ENCODE measurements at places on chromosomes 16 and 17.
A peak's percentile ranks its signal among the peaks of the same experiment; 100 is the strongest.

DNA sequence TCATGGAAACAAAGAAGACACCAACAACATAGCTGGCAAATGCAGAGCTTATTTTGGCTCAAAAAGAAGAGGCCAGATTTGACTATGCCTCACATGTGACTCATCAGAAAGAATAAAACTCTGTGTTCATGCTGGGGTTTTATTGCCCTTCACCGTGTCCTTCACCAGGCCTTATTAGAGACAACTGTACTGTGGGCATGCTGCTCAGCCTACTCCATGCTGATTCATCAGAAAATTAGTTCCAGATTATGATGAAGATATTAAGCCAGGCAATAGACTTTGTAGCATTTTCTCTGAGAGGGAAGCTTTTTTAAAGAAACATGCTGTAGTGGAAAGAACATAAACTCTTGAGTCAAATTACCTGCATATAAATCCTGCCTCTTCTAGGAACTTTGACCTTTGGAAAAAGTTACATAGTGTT, 89.8 kb downstream of the CYB561 start:
- no peak overlapping the region for H3K4me3 ChIP-seq
- H3K36me3 ChIP-seq, result peaks cover 5% of the 10 kb centered on the region
- no peaks in the 10 kb centered on the region for H3K4me1 ChIP-seq
- no peak overlapping the region for H3K27ac ChIP-seq

GRCh38 chr17:48724251-48725003, 1.4 kb downstream of the PRAC2 start:
- H3K4me1 ChIP-seq, result peaks cover 37% of the 10 kb centered on the region
- peak overlapping the region; percentile 63 for H3K27ac ChIP-seq
- peaks cover 80% of the 10 kb centered on the region for H3K27me3 ChIP-seq
- peak overlapping the region; percentile 67 for H3K4me3 ChIP-seq
- H3K36me3 ChIP-seq, result peaks cover 1% of the 10 kb centered on the region

DNA sequence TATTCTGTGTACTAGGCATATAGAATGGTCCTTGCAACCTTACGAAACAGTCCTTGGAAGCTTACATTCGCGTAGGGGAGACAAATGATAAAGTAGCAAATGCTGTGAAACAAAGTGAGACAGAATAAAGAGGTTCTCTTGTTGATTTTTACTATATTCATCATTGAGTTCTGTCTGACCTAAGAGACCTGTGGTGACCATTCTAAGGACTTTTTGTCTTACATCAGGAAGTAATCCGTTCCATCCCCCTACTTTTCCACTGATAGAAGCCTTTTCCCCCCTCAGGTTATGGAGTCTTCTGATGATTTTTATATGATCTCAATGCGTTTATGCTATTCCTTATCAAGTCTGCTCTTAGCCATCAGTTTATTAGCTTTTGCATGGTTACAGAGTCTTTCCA, 66.8 kb upstream of the RASL10B start:
- no peak overlapping the region for H3K27ac ChIP-seq
- no peaks in the 10 kb centered on the region for H3K4me1 ChIP-seq
- no peak for DNase-seq
- H3K4me3 ChIP-seq, result no peak overlapping the region
- H3K36me3 ChIP-seq, result peaks cover 69% of the 10 kb centered on the region
- H3K27me3 ChIP-seq, result no peaks in the 10 kb centered on the region

- peaks cover 89% of the 10 kb centered on the region for H3K36me3 ChIP-seq
- peaks cover 3% of the 10 kb centered on the region for H3K4me1 ChIP-seq
- H3K4me3 ChIP-seq, result no peak overlapping the region
- no peaks in the 10 kb centered on the region for H3K27me3 ChIP-seq
Observed at GRCh38 chr17:34990921-34991365, 10.6 kb downstream of the LIG3 start.

- peaks cover 70% of the 10 kb centered on the region for H3K36me3 ChIP-seq
- H3K4me1 ChIP-seq, result no peaks in the 10 kb centered on the region
- no peak overlapping the region for H3K27ac ChIP-seq
- H3K4me3 ChIP-seq, result no peak overlapping the region
- DNase-seq, result no peak
- H3K27me3 ChIP-seq, result no peaks in the 10 kb centered on the region
Observed at GRCh38 chr16:4755687-4756086, 11.3 kb downstream of the ZNF500 start.

GRCh38 chr17:72624652-72625051, 467.8 kb downstream of the SLC39A11 start:
- H3K4me3 ChIP-seq, result no peak overlapping the region
- H3K27me3 ChIP-seq, result peaks cover 30% of the 10 kb centered on the region
- H3K36me3 ChIP-seq, result no peaks in the 10 kb centered on the region
- no peak for DNase-seq
- H3K27ac ChIP-seq, result no peak overlapping the region
- no peaks in the 10 kb centered on the region for H3K4me1 ChIP-seq

DNA sequence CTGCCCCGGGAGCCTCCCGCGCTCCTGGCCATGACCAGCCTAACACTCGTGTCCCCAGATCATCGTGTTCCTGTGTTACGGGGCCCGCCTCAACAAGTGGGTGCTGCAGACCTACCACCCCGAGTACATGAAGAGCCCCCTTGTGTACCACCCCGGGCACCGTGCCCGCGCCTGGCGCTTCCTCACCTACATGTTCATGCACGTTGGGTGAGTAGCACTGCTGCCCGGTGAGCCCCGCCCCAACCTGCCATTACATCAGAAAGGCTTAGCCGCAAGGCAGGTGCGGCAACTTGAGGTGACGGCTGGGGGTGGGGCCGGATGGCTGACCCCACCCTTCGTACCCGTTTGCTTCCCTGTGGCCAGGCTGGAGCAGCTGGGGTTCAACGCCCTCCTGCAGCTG, 1.4 kb downstream of the RHBDL1 start:
- H3K36me3 ChIP-seq, result peaks cover 25% of the 10 kb centered on the region
- no peak overlapping the region for H3K27ac ChIP-seq

GRCh38 chr17:32267690-32268205, 2.1 kb downstream of the RHBDL3 start:
- peaks cover 17% of the 10 kb centered on the region for H3K4me1 ChIP-seq
- peak overlapping the region; percentile 70 for H3K4me3 ChIP-seq
- H3K27me3 ChIP-seq, result peaks cover 58% of the 10 kb centered on the region
- DNase-seq, result no peak
- H3K36me3 ChIP-seq, result no peaks in the 10 kb centered on the region
- H3K27ac ChIP-seq, result peak overlapping the region; percentile 25

DNA sequence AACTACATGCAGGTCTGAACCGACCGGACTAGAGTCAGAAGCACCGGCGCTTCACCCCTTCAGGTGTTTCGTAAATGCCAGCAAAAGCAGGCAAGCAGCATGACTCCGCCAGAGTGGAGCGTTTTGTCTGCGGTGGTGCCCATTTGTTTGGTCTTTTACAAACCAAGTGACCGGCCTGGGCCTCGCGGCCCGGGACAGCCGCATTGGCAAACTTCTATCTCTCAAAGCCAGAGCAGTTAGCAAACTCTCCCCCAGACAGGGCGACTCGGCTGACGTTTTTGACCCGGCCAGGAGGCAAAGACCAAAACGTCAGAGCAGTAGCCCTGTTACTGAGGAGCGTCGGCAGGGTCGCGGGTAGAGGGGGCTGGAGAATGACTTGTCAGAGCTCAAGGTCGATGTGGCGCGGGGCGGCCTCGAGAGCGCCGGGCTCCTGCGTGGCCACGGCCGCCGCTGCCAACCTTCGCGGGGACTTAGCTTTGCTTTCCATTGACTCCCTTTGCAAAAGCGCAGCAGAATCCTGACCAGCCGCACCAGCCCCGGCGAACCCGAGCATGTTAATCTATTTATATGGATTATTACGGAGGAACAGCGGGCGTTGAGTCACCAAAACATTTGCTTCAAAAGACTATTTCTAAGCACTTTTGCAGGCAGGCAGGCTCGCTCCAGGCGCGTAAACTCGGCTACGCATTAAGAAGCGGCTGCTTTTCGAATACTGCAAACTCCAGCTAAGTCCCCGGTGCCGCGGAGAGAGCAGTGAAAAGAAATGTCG, 763 bp upstream of the SOX9 start:
- DNase-seq, result no peak
- no peaks in the 10 kb centered on the region for H3K36me3 ChIP-seq
- no peak overlapping the region for H3K4me3 ChIP-seq
- no peak overlapping the region for H3K27ac ChIP-seq

DNA sequence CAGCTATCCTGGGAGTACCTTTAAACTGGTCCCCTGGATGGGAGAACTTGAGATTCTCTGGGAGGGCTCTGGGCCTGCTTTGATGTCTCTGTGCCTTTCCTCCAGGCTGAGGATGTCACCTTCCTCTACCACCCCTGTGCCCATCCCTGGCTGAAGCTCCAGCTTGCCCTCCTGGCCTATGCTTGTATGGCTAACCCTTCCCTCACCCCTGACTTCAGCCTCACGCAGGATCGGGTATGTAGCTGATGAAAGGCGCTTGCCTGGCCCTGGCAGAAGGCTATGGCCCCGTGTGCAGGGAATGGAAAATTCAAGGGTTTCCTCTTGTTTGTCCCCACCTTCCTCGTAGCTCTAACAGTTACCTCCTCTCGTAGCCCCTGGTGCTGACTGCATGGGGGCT, 3.0 kb downstream of the TP53I13 start:
- H3K27ac ChIP-seq, result no peak overlapping the region
- peaks cover 30% of the 10 kb centered on the region for H3K36me3 ChIP-seq
- H3K4me1 ChIP-seq, result peaks cover 26% of the 10 kb centered on the region
- no peaks in the 10 kb centered on the region for H3K27me3 ChIP-seq
- H3K4me3 ChIP-seq, result no peak overlapping the region

GRCh38 chr16:59144841-59145240, 410.7 kb upstream of the GOT2 start:
- H3K27ac ChIP-seq, result no peak overlapping the region
- H3K4me3 ChIP-seq, result no peak overlapping the region
- DNase-seq, result no peak
- no peaks in the 10 kb centered on the region for H3K27me3 ChIP-seq
- no peaks in the 10 kb centered on the region for H3K36me3 ChIP-seq
- no peaks in the 10 kb centered on the region for H3K4me1 ChIP-seq

DNA sequence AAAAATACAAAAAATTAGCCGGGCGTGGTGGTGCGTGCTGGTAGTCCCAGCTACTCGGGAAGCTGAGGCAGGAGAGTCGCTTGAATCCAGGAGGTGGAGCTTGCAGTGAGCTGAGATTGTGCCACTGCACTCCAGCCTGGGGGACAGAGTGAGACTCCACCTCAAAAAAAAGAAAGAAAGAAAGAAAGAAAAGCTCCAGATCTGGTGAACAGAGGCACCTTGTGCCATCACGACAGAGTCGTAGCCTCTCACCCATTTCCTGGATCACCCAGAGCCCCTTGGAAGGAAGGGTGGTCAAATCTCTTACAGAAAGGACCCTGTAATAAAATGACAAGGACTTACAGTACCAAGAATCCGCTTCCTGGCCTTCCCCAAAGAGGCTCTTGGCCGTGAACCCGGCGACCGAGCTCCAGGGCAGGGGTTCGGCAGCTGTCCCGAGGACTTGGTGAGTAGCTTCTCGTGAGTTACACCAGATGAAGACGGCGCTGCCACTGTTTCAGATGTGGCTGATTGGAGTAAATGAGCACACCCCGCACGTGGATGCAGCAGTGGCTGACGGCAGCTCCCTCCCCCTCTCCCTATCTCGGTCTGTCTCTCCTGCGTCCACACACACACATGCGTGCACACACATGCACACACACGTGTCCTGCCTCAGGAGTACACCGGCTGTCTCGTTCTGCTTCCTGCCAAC, 13.5 kb downstream of the LGALS3BP start:
- H3K36me3 ChIP-seq, result no peaks in the 10 kb centered on the region
- no peaks in the 10 kb centered on the region for H3K27me3 ChIP-seq
- no peak for DNase-seq
- peaks cover 19% of the 10 kb centered on the region for H3K4me1 ChIP-seq
- no peak overlapping the region for H3K4me3 ChIP-seq
- H3K27ac ChIP-seq, result no peak overlapping the region

- H3K27ac ChIP-seq, result no peak overlapping the region
- DNase-seq, result no peak
- no peak overlapping the region for H3K4me3 ChIP-seq
- H3K36me3 ChIP-seq, result no peaks in the 10 kb centered on the region
- H3K27me3 ChIP-seq, result peaks cover 8% of the 10 kb centered on the region
- no peaks in the 10 kb centered on the region for H3K4me1 ChIP-seq
Observed at GRCh38 chr16:54266363-54266955, 20.1 kb downstream of the IRX3 start.

- H3K36me3 ChIP-seq, result peaks cover 17% of the 10 kb centered on the region
- H3K27ac ChIP-seq, result peak overlapping the region; percentile 14
- no peaks in the 10 kb centered on the region for H3K27me3 ChIP-seq
- no peak overlapping the region for H3K4me3 ChIP-seq
Observed at GRCh38 chr16:48536614-48537200, 73.3 kb downstream of the N4BP1 start.

- H3K27me3 ChIP-seq, result no peaks in the 10 kb centered on the region
- H3K4me3 ChIP-seq, result no peak overlapping the region
- DNase-seq, result no peak
Observed at GRCh38 chr17:64470625-64471024, 21.7 kb downstream of the MILR1 start.

GRCh38 chr17:11503308-11504035, 94.8 kb upstream of the DNAH9 start:
- H3K4me3 ChIP-seq, result no peak overlapping the region
- no peak for DNase-seq

DNA sequence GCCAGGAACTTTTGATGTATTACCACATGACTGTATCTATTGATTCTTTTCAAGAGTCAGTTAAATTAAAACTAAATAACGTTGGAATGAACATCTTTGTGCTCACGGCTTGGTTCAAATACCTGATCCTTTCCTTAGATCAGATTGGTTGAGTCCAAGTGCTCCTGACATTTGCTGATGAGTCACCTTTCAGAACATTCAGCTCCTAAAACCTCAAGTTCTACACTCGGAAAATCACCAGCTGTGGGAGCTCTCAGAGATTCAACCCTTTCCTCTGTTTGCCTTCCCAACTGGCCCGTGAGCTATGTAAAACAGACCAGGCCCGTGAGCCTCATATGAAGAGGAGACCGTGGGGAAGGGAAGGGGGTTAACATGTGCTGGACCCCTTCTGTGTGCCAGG, 68.1 kb downstream of the RTN4RL1 start:
- peaks cover 4% of the 10 kb centered on the region for H3K27me3 ChIP-seq
- H3K4me1 ChIP-seq, result no peaks in the 10 kb centered on the region

- no peaks in the 10 kb centered on the region for H3K27me3 ChIP-seq
- H3K4me3 ChIP-seq, result no peak overlapping the region
- no peak overlapping the region for H3K27ac ChIP-seq
- peaks cover 56% of the 10 kb centered on the region for H3K4me1 ChIP-seq
Observed at GRCh38 chr16:71851746-71852145, 6.0 kb downstream of the ATXN1L start.

- H3K4me1 ChIP-seq, result peaks cover 24% of the 10 kb centered on the region
- H3K27me3 ChIP-seq, result no peaks in the 10 kb centered on the region
- H3K27ac ChIP-seq, result peak overlapping the region; percentile 59
- peaks cover 74% of the 10 kb centered on the region for H3K36me3 ChIP-seq
- no peak overlapping the region for H3K4me3 ChIP-seq
- DNase-seq, result no peak
Observed at GRCh38 chr17:37553401-37553966, 55.7 kb downstream of the SYNRG start.

- peaks cover 23% of the 10 kb centered on the region for H3K36me3 ChIP-seq
- H3K27ac ChIP-seq, result no peak overlapping the region
- H3K4me3 ChIP-seq, result no peak overlapping the region
- H3K27me3 ChIP-seq, result no peaks in the 10 kb centered on the region
Observed at GRCh38 chr17:82788206-82789001, 36.5 kb downstream of the TBCD start.
